GM03348 (cell line): ENCODE measurements at places on chromosomes 2 and 18.
A peak's percentile ranks its signal among the peaks of the same experiment; 100 is the strongest.

DNA sequence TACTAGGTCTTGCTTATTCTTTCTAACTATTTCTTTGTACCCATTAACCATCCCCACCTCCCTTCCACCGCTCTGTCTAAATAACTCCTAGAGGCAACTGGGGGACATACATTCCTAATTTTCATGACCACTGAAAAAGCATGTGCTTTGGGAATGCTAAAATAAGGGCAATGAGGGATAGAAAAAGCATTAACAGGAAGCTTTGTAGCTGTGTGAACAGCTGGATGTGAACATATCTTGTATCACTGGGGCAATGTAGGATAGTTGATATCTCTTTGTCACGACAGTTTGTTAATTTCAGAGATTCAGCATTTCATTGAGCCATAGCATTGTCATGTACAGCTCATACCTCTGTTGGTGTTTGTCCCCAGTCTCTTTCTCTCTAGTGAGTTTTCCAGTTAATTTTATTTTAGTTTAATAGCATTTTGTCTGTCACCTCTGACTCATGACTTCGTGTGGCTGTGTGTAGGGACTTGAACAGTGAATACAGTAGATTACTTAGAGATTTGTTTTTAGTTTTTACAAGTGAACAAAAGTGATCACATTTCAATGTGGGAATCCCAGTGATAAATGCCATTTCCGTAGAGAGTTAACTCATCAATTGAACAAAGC is 230.3 kb upstream of the NRP2 start:
- DNase-seq = no peak

DNA sequence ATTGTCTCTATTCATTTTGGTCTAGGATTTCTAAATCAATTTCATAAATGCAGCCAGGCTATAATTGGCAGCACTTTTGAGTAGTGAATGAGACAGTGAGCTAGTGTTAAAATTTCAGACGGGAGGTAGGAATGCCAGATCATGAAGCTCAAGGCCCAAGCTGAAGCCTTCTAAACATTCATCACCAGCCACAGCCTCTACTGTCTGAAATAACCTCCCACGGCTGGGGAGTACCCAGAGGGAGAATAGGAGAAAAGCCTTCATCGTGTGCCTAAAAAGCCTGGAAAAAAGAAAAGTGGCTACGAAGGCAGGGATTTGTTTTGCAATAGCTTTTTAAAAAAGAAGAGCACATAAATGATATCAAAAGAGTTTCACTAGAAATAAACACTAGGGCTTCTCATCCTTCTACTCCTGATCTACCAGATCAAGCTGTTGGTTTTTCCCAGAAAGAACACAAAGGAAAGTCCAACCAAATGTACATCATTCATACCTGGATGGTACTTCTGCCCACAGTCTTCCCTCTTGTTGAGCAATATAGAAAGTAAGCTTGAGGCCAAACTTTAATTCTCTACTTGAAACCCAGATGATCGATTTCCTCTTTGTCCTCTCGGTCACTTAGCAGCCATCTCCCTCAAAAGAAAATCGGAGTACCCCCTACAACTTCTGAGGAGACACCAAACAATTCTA is 48.1 kb upstream of the SLC39A10 start:
- DNase-seq = peak; percentile 41

DNA sequence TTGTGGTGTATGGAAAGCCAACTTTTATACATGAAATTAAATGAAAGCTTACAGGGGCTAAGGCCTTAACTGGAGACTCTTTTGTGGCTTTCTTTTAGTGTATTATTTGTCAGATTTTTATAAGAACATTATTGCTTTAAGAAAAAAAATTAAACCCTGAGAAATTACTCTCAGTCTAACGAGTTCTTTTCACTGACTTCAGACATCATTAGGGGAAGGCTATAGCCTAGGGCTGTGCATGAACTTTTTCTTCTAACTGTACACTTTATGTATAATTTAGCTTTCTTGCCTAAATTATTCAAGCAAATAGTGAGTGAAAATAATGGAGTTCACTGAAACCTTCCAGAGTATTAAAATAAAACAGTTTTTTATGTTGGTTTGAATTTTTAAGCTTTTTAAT is 151.1 kb upstream of the MEIS1 start:
- no peak for DNase-seq

DNA sequence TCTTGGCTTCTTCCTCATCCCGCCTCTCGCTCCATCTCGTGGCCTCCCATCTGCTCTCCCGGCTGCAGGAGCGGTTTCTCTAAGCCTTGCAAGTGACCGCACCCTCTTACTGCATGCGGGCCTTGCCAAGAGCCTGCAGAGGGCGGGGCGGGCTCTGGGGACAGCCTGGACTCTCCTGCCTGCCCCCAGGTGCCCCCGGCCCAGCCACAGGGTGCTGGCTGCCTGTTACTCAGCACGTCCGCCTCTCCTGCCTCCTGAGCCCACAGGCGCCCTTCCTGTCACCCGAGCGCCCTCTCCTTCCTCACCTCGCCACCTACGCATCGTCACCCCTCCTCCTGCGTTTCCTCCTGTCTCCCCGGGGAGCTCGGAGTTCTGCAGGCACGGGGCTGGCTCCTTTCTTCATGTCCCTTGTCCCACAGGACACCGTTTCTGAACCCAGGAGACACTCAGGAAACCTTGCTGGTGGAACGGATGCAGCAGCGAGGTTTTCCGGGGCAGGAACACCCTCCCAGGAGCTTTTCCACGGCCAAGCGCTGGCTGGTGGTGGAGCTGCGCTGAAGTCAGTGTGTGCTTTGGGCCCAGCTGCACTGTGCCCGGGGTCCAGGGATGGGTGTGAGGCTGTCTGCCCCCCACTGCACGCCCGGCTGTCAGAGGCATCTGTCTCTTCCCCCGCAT is 28.5 kb downstream of the HPCAL1 start:
- DNase-seq = peak; percentile 43
